GM10248 (cell line): ENCODE measurements at places on chromosomes 6 and 20.

- no peak for DNase-seq
Observed at GRCh38 chr20:40925829-40926510, 102.7 kb upstream of the TOP1 start.

DNA sequence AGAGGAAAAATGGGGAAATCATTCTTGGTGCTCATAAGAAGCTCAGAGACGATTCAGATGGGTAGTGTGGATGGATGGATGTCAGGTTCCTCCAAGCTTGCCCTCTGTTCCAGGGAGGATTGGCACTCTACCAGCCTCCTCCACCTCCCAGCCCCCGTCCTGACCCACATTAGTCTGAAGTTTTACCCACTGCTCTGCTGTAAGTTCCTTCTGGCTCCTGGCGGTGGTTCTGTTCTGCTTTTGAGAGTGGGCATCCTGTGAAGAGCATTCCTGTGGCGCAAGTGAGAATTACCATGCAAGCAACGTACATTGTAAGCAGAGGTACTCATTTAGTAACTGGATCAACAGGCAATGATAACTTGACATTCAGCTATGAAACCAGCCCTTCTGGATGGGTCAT is 103.4 kb downstream of the SYNDIG1 start:
- DNase-seq, result no peak

GRCh38 chr6:39917329-39917728 is 16.9 kb downstream of the MOCS1 start:
- no peak for DNase-seq

DNA sequence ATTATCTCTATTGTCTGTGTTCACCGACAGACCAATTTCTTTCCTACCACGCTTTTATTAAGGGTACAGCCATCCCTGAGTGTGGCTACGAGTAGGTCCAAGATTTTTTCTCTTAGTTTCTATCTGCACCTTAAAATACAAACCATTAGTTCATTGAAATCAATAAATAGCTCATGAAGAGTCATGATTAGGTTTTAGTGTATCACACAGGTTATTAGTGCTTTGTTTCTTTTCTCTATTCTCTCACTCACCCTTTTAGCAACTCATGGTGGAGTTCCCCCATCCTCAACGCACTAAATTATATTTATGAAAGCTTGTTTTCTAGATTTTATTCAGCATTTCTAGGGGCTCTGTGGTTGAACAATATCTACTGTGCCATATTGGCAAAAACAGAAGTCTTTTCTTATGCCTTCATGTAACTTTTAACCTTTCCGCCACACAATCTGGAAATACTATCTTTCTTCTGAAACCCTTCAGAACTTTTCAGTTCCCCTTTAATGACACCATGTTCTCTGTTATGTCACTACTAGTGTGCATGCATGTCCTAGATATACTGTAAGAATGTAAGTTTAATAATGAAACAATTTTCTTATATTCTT is 128.2 kb upstream of the LAMA2 start:
- peak; percentile 35 for DNase-seq

- DNase-seq, result no peak
Observed at GRCh38 chr20:51382986-51383821, 159.3 kb downstream of the NFATC2 start.

DNA sequence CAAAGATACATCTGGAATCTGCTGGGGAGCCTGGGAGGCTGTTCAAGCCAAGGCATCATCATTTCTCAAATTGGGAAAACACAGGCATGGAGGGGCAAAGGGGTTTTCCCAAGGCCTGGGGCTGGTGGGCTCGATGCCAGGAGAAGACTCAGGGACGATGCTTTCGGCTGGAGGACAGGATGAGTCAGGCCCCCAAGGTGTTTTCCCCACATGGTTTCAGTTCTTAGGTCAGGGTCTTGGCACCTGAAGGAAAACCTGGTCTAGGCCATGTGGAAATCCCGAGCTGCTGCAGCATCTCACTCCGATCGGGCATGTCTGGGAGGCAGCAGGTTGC is 348.1 kb downstream of the CDC5L start:
- DNase-seq, result peak; percentile 54

DNA sequence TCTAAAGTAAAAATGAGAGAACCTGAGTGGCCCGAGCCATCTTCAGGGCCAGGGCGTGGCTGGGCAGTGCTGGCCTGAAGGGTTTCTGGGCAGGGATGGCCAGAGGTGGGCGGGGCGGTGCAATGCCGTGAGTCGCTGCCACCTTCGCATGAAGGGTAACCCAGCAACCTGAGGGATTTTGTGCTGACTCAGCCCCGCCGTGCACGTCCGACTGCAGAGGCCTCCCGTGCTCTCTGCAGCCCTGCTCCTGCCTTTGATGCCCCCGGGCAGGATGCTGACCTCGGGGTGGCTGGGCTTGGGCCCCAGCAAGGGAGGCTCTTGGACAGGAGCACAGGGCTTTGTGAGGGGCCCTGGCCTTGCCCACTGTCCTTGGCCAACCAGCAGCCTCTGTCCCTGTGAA is 81.7 kb upstream of the GATA5 start:
- no peak for DNase-seq

- DNase-seq, result no peak
Observed at GRCh38 chr6:1527073-1527457, 82.7 kb upstream of the FOXC1 start.

GRCh38 chr6:132464538-132465256 is 48.2 kb downstream of the STX7 start:
- no peak for DNase-seq

DNA sequence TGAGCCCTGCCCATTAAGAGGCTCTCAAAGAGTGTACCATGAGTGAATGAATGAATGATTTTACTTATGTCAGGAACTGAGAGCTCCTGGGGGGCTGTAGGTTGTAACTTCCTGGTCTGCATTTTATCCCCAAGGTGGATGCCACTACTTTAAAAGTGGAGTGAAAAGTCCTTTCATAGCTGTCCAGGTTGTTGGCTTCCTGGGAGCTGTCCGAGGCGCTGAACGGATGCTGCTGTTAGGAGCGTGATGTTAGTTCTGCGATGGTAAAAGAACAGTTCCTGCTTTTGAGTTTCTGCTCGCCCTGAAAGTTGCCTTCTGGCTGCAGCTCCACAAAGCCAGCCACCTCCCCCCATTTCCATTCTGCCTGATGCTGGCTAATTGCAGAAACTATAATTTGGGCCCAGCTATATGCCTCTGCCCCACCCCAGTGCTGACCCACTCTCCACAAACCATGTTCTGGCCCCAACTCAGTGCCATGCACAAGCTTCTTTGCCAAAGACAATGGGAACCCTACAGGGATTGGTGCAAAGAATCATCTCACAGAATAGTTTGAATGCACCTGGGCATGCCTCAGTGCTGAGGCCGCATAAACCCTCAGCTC is 330.9 kb upstream of the CDH4 start:
- no peak for DNase-seq

GRCh38 chr6:14240411-14241166 is 123.0 kb downstream of the CD83 start:
- DNase-seq, result no peak

GRCh38 chr6:125041740-125042459 is 79.7 kb downstream of the RNF217 start:
- DNase-seq, result no peak

DNA sequence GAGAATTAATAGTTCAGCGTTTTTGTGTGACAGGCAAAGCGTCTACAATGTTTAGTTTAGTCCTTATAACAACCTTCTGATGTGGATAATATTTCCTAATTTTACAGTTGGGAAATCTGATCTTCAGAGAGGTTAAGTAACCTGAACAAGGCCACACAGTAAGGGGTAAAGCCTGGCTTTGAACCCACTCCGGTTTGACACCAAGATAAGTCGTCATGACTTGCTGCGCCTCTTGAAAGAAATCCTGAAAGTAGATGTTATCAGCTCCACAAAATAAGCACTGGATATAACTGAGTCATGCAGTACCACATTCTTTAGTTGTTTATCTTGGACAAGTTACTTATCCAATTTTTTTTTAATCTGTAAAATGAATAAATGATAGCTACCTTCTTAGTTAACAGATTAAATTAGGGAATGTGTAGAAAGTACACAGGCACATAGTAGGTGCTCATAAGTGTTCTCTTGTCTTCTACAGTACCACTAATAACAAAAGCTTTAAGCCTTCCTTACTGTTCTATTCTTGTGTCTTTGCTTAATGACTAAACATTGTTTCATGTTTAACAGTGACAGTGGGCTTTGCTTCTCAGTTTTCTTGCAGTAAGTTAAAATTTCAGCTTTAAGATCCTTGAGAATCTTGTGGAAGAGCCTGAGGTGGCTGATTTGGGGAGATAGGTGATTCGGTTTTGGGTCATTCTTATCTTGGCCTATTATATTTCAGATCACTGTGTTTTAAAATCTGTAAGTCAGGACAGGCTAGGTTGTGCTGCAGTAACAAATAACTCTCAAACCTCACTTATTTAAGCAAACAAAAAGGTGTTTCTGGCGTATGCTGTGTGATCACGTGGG is 2.1 kb downstream of the HIVEP1 start:
- no peak for DNase-seq

DNA sequence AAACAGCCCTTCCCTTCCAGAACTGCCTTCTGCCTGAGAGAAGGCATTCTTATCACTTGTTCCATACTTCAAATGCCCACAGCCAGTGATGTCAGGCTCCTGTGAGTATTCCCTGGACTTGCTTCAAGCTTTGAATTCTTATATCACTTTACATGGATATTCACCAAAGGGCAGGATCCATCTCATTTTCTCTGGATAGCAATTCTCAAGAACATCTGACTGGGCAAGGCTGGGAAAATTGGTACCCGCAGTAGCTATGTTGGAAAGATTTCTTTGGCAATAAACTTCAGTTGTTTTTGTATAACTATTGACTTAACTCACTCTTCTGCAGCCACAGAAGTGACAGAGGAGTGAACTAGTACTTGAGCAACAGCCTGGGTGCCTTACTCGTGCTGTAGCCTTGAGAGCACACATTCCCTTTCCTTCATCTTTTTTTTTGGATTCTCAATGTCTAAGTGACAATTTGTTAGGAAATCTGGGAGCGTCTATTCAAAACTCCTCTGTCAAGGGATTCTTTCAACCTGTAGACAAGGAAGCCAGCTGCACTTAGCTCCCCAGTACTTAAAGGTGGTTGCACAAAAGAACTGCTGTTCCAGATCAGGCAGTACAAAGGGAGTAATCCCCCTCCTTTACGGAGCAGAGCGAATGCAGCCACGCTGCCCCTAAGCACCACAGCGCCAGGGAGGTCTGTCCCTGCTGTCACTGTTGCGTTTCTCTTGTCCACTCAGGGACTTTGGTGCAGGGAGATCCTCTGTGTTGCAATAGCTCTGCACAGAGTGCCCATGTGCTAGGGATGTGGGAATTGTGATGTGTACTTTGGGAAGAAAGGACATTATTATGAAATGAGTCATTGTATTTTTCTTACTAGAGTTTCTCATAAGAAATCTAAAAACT is 69.6 kb downstream of the JAG1 start:
- DNase-seq, result no peak

- peak; percentile 59 for DNase-seq
Observed at GRCh38 chr6:6810727-6811126, 222.2 kb downstream of the LY86 start.

- no peak for DNase-seq
Observed at GRCh38 chr6:119587537-119587936, 238.0 kb upstream of the MAN1A1 start.

DNA sequence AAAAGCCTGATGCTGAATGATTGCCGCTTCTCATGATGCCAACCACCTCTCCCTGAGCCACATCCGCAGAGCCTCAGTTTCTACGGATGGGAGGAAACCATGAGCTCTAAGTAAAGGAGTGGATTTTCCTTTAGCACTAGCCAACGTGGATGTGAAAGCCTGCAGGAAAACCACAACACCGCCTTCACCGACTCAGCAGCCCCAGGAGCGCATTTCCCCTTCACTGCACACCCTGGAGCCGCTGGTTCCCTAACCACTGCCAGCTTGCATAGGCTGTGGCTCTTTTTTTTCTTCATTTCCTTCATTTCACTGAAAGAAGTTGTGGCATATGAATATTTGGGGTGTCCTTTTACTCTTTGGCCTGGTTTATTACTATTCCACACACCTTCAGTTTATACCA is 50.5 kb upstream of the SSTR4 start:
- DNase-seq, result no peak

GRCh38 chr6:116629563-116629981 is 13.3 kb downstream of the RSPH4A start:
- no peak for DNase-seq

DNA sequence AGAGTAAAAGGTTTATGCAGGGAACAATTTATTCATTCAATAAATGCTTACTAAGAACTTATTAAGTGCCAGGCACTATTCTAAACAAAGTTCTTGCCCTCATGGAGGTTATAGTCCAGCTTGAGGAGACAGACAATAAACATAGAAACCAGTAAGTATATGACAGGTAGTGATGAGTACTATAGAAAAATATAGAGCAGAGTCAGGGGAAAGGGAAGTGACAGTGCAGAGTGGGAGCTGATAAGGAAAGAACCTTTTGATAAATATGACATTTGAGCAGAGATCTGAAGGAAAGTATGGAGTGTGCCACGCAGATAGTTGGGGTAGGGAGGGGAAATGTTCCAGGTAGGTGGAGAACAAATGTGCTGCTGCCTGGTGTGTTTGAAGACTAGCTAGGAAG is 12.1 kb downstream of the ACSS2 start:
- DNase-seq, result no peak

GRCh38 chr6:148405894-148406293 is 63.3 kb downstream of the SASH1 start:
- DNase-seq, result no peak

DNA sequence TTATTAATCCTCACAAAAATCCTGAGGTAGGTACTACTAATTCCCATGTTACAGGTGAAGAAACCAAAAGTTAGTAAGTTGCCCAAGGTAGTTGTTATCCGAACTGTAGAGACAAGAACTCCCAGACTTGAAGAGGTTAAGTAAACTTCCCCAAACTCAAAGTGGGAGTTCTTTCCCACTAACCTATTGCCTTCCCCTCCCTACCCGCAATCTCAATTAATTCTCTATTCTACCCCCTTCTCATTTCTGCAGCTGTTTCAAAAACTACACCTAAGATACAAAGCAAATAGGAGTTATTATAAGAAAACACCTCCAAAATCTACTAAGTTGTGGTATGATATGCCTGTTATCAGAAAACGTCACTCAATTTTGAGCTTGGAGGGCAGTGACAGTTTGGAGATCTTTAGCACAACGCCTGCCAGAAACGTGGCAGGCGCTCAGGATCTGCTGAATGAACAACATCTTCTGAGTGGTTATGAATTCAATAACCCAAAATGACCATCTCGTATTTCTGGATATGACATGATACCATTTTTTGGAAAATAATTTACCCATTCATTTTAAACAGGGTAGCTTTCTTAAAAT is 7.1 kb downstream of the CSNK2A1 start:
- no peak for DNase-seq

- peak; percentile 91 for DNase-seq
Observed at GRCh38 chr6:36962874-36963273, 8.3 kb downstream of the PI16 start.

DNA sequence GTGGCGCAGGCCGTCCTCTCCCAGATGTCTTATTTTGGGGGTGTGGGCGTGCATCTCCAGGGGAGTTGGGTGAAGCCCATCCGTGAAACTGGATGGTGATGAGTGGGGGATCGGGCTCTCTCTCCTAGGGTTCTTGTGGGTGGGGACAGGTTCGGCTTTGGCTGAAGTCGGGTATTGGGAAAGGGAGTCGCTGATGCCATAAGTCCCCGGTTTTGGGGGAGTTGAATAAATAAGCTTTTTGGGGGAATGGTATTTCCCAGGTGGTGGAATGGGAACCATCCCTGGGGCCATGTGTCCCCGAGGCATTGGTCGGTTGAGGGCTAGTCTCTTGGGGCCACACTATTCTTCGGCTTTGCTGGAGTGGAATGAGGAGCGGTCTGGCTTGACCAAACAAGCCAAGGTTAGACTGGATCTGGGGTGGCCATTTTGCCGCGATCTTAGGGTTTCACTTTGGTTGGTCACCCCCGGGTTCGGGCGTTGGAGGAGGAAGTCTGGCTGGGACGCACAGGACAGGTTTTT is 481 bp downstream of the ZNF133 start:
- no peak for DNase-seq
